CD4-positive, alpha-beta T cell treated with Interleukin-4 for 1 hour (primary cell): ENCODE measurements at places on chromosomes 3 and 15.

- DNase-seq: no peak
Observed at GRCh38 chr3:171678971-171679492, 131.3 kb downstream of the PLD1 start.

DNA sequence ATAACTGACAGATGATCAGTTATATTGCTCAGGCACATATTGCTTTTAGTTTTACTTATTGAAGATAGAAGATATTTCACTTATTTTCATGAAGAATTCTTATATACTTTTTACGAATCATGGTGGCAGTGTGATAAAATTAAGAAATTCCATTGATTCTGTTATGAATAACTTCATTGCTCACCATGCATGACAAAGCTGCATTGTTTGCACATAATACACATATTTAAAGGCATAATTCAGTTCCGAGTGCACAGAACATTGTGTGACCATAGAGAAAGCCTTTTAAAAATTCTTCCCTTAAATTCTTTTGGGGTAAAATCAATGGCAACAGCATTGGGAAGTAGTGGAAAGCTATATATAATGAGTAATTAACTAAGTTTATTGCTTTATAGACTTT, 82.5 kb upstream of the NAALADL2 start:
- DNase-seq: no peak

DNA sequence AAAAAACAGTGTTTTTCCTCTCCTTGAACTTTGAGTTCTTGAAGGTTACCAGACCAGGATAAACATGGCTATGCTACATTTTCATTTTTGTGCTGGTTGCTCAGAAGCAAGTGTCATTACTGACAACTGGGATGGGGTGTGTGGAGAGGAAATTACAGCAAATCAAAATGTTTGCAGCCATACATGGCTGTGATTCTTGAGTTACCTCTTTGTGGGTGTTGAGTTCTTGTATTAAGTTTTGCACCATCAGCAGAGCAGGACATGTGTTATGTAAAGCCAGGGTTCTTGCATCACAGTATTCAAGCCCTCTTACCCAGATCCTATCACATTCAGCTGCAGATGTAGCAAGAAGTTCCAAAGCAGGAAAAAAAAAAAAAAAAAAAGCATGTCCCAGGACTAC, 53.9 kb upstream of the ATOSA start:
- DNase-seq: no peak

GRCh38 chr3:44905446-44906157, 31.2 kb downstream of the TGM4 start:
- DNase-seq: no peak

- no peak for DNase-seq
Observed at GRCh38 chr15:78397382-78397781, 40.6 kb upstream of the IREB2 start.

DNA sequence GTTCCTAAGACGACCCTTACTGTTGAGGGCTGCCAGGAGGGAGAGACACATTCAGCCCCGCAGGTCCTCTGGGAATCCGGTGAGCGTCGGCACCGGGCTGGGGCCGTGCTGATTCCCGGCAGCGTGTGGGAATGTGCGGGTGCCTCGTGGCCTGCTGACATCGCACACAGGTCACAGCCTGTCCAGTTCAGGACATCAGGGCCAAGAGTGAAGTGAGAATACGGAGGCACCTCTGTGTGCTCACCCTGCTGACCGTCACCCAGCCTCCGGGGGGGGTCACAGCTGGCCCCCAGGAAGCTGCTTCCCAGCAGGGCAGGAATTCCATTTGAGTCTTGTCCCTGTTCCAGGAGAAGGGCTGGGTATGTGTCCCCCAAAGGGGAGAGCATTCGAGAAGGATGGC, 53.6 kb downstream of the PGPEP1L start:
- no peak for DNase-seq

- no peak for DNase-seq
Observed at GRCh38 chr3:108178676-108179075, 43.5 kb downstream of the IFT57 start.

- no peak for DNase-seq
Observed at GRCh38 chr3:183875411-183875810, 9.3 kb downstream of the PARL start.

- no peak for DNase-seq
Observed at GRCh38 chr3:131371688-131372066, 9.9 kb upstream of the NUDT16 start.

DNA sequence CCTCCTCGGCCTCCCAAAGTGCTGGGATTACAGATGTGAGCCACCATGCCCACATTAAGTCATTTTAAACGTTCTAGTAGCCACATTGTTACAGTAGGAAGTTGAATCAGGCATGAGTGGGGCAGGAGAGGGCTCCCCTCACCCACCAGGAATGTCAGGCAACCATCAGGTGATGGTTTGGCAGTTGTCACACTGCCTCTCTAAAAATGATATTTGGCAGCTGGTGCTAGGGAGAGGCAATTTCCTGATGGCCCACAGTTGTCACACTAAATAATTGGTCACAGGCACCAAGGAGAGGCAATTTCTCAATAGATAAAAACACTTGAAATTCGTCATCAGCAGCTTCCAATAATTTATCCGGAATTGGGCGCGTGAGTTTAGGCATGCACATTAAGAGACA, 79.2 kb upstream of the ABHD2 start:
- DNase-seq: no peak

GRCh38 chr15:68022061-68022460, 32.1 kb upstream of the PIAS1 start:
- no peak for DNase-seq

DNA sequence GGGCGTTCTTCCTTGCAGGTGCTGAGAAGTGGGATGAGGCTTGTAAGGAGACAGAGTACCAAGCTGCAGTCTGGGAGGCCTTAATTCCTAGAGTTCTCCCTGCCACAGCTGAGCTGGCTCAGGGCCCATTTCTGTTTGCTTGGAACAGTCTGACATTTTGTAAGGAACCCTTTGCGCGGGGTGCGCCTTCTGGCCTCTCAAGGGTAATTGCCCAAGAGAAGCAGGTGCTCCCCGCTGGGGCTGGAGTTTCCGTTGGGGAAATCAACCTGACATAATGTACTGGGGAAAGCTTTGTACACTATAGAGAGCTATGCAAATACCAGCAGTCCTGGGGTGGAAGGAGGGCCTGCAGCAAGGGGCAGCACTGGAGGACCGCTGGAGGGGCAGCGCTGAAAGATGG, 83.6 kb downstream of the HMG20A start:
- no peak for DNase-seq

GRCh38 chr3:31248563-31248992, 284.1 kb upstream of the STT3B start:
- no peak for DNase-seq

- no peak for DNase-seq
Observed at GRCh38 chr15:34246276-34246976, 21.6 kb downstream of the EMC4 start.

DNA sequence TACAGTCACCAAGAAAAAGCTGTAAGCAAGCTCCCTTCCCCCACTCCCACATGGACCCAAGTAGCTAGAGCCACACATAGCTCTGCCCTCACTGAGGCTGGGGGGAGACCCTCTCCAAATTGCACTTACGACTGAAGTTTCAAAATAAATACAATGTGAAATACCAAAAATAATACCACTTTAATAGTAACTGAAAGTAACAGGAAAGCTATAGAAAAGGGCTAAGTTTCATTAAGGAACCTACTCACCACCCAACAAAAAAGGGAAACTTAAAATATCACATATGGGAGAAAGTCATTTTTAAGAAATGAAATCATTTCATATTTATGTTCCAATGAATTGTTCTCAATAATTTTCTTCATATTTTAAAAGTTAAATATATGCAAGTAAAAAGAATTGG, 130.4 kb upstream of the UBE2E2 start:
- no peak for DNase-seq

DNA sequence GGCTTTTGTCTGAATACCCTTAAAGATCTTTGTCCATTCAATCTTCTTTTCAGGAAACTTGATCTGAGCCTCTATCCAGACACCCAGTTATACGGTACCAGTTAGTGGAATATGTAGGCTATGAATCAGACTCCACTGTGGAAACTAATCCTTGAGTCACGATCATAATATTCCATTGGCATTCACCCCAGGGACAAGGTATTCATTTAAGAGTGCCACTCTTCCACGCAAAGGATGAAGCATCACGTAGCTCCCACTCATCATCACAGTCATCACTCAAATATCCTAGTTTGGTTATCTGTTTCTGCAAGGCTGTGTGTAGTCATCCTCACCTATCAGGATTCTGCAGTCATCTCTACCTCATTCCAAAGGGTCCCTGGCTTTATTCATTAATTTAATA, 85.6 kb downstream of the NEDD4 start:
- no peak for DNase-seq

DNA sequence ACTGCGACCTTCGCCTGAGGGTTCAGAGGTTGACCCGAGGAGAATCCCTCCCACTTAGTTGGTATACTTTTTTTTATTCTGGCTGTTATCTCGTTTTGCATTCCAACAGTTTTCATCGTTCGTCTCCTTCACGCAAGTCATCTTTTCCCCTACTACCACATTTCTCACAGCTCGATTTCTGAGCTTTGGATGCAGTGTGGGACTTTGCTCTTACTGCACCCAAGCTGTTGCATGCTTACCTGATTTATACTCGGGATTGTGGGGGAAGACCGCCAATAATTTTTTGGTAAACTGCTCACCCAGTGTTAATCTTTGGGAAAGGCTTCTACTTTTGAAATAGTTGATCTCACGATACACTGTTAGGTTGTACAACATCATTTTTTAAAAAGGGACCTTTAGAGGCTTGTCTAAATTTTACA, 702 bp downstream of the TBC1D23 start:
- DNase-seq: no peak

- no peak for DNase-seq
Observed at GRCh38 chr3:51637144-51637940, 33.7 kb upstream of the TEX264 start.

DNA sequence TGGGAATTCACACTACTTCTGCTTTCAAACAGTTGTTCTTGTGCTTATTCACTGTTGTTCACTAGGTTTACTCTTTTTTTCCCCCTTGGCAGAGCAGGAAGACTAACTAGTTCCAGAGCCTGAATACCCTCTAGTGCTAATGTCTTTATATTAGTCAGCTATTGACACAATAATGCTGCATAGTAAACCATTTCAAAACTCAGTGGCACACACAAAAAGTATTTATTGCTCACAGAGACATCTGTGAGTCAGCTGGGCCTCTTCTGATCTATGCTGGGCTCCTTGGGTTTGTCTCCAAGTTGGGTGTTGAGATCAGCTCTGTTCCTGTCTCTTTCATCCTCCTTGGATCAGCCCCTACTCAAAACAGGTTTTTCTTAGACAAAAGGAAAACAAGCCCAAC, 51.1 kb downstream of the RSRC1 start:
- DNase-seq: no peak

GRCh38 chr15:42275780-42276391, 2.7 kb upstream of the TMEM87A start:
- no peak for DNase-seq

DNA sequence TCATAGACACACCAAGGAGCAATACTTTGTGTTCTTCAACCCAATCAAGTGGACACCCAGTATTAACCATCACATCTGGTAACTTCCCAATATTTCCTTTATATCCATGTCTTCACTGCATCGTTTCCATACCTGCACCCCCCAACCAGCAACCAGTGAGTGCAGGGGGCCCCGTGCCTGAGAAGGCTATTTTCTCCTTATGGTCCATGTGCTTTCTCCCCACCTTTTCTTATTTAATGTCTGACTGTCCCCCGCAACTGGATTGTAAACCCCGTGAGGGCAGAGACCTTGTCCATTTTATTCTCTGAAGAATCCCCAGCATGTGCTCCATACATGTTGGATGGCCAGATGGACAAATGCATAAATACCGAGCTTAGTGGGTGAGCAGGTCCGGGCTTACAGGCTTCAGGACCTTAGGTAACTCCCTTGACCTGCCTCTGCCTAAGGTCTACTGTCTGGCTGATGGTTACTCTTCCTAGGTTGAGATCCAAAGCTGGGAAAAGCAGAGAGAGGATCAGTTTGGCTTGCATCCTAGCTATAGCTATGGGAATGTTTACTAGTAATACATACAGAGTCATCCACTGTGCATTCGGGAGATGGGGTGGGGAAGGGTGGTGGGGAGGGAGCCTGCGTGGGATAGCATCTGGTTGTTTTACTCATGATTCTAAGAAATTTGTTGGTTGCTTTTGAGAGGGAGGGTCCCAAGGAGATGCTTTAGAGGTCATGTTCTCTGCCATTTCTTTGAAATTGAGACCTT, 41.5 kb downstream of the PXYLP1 start:
- DNase-seq: no peak
